Cortex of kidney (tissue), 1 donor: ENCODE measurements at places on chromosomes 7 and 10.

DNA sequence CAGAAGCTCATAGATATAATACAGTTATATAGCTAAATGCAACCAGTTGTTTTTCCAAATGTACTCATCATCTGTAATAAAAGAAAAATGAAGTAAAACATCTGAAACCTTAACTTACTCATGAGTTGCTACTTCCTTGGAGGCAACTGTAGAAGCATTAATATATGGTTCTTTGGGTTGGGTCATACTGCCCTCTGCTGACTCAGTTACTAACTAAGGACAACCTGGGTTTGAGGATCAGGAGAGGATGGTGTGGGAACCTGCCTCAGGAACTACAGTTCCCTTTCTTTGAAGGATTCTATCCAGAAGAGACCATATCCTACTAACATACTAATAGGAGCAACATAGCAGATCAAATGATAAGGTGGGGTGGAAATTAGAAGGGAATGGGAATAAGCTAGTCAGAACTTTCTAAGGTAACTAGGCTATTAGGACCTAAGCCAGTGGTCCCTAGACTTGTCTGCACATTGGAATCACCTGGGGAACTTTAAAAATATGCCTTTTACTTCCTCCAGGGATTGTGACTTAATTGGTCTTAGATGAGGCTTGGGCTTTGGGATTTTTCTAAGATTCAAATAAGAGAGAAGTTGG lies 20.7 kb downstream of the COX15 start:
- DNase-seq: no peak

DNA sequence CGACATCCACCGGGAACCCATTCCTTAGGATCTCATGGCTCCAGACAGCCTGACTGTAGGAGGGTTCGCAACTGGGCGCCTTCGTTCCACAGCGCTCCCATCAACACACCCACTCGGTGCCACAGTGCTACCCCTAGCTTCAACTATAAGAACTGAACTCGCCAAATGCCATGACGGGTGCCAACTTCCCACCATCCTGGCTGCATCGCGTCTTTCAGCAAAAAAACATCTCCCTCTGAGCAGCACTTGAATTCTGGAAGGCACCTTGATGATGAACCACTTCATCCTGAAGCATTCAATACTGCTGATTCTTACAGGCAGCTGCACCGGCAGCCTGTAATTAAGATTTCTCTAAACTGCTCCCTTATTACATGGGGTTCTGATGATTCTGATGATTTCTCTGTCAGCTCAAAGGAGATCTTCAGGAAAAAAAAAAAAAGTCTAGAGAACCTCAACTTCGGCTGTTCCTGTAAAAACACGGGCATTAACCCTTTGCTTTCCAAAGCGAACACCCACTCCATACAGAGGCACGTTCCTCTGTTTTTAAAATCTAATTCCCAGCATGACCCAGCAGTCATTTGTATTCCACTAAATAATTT lies 1.3 kb downstream of the CYTH3 start:
- no peak for DNase-seq

GRCh38 chr10:11827006-11827405 lies 3.9 kb downstream of the PROSER2 start:
- no peak for DNase-seq

DNA sequence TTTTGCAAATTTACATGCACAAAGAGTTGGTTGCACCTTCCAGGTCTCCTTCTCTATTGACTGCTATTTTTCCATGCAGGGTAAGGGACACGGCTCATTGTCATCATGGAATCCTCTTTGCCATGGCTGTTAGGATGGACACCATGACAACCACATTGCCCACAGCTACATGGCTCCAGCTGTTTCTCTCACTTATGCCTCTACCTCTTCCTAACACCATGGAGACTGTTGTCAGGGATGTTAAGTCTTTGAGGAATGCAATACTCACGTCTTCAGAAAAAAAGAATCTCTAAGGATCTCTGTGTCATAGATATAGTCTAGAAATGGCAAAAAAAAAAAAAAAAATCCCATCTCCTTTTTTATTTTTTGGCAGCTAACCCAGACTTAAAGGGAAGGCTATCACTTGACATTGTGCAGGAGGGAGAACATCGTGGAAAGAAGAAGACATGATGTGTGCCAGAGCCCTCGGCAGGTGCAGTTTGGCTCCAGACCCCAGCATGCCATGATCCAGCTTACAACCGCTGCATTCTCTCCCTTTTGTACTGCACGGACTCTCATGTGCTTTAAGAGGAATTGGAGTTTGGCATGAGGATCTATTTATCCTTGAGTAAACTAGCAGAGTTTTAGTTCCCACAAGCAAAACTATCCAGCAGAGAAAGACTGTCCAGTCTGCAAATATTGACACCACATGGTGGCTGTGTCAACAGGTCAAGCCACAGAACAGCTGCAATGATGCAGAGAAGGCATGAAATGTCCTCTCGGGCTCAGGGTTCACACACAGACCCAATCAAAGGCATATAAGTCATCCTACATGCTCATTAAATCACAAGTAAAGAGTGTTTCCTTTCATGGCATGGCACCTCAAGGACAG lies 70.8 kb downstream of the FRMD4A start:
- no peak for DNase-seq

- no peak for DNase-seq
These were observed 158.1 kb upstream of the KMT2E start for GRCh38 chr7:104855861-104856260.

- DNase-seq: peak; percentile 20
These were observed 131.4 kb downstream of the PRPF18 start for GRCh38 chr10:13717936-13718772.

- DNase-seq: no peak
These were observed 106.0 kb downstream of the ZNF365 start for GRCh38 chr10:62480196-62480595.

GRCh38 chr10:48503293-48503911 lies 101.5 kb downstream of the ARHGAP22 start:
- DNase-seq: no peak

- DNase-seq: no peak
These were observed 620 bp upstream of the IMPDH1 start for GRCh38 chr7:128410451-128410753.

GRCh38 chr7:5533821-5534367 lies 110.3 kb upstream of the TNRC18 start:
- no peak for DNase-seq

DNA sequence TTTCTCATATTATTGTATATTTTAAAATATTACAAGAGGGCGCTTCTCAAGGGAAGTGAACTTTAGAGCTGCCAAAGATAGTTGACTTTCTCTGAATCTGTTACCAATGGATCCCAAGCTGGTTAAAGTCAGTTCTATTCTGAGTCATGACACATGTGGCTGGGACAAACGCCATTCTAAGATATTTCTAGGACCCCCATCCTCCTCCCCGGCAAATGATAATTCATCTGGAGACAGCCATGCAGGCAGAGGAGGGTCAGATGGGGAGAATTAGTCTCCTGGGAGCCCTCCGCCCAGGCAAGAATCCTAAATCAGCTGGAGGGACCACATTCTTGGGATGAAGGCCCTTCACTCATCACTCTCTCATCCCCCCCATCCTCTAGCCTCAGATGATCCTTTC lies 187.7 kb downstream of the GFRA1 start:
- DNase-seq: no peak

DNA sequence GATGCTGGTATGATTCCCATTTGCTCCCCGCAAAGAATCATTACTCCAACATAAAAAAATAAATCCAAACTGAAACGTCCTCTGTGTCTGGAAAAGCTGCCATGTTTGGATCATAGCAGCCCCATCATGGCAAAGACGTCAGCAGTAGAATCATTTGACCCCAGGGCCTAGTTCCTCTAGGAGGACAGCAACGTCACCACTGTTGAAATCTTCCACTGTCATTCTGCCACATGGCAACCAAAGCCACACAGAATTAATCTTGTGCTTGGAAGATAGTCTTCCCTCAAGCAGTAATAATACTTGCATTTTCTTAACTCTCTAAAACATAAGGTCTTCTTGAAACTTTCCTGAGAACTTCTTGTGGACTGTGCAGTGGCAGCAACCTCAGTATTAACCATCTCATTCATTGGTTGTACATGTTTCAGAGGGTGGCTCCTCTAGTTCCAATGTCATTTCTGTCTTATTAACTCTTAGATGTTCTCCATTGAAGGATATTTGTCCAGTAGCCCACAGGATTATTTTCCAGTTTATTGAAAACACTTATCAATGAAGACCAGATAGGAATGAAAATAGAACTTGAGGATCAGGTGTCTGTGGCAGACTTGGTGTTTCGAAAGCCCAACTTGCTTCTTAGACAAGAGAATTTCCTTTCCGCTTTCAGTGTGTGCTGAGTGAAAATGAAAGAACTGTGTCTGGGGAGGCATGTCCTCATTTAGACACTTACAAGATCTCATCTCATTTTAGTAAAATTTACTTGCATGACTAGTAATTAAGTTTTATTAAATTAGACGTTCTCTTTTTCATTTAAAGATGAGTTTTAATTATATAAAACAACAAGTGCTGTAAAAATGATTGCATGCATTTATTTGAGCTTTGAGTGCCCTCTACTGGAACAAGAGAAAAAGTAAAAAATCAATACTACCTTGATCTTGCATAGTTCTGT lies 28.9 kb upstream of the INHBA start:
- no peak for DNase-seq

- no peak for DNase-seq
These were observed 85.7 kb upstream of the GHITM start for GRCh38 chr10:84053626-84054025.

- no peak for DNase-seq
These were observed 65.2 kb downstream of the GOLGA7B start for GRCh38 chr10:97914837-97915211.

- DNase-seq: no peak
These were observed 194.7 kb upstream of the SEMA3A start for GRCh38 chr7:84389242-84389641.

DNA sequence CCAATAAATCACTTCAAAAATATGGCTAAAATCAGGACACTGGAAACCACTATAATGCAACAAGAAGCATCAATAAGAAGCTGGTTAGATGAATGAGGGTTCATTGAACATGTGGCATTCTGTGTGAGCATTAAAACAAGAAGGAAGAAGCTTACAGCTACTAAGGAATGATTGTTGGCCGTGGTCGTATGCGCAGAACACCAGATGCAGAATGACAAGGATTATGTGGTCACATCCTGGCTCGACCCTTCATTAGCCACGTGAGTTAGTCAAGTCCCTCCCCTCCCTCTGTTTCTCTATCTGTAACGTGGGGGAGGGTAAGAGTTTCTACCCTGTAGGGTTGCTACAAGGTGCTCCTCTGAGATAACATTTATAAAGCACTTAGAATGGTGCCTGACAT lies 174.3 kb downstream of the ADAM12 start:
- no peak for DNase-seq

DNA sequence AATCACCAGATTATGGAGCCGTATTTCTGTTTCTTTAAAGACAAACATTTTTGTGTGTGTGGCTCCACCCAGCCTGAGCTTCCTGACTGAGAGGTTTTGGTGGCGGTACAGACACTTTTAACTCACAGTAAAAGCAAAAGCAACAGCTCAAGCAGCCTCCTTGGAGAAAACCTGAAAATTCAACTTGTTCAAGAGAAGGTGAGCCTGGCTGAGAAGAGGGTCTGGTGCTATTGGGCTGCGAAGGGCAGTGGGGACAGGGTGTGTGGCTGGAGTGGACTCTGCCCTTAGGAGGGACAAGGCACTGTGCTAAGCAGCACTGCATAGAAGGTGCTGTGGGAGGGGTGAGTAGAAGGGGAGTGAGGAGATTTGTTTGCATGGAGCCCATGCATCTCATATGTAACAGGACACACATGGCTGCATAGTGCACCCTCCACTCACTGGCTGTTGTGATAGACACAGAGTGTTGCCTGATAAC lies at the start of gene GIMAP7:
Gene GIMAP7 (plus strand): TSS at position 125 of the 475 bp plus-strand sequence. CDS start 5,103 bp downstream, outside the sequence.
- no peak for DNase-seq

DNA sequence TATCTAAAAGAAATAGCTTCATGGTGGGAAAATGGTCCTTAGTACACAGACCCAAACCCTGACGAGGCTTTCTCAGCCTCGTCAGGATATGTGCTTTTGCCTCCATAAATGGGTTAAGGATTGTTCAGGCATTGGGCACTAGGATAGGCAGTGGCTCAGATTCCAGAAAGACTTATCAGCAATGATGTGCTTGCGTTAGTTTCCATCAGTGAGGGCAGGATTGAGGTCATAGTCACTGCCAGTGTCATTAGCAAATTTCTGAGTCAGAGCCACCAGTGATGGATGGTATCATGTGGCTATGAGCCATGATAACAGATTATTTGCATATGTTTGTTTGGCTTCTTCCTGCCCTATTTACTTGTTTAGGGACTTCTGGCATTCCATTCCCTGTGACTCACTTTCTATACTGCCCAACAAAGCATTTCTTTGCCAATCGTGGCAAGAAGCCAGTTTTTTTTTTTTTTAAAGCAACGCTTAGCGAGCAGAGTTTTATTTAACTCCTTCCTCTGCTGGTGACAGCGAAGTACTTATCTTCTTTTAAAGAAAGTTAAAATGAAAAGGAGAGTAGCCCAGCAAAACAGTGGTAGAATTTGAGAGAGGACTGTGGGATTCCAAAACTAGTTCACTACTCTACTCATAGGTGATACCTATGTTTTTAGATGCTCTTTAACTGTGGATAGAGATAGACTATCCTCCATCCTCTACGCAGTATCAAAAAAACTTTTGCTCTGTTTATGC lies 44.4 kb downstream of the MYPN start:
- no peak for DNase-seq

GRCh38 chr10:74071157-74071556 lies 73.2 kb downstream of the VCL start:
- no peak for DNase-seq

DNA sequence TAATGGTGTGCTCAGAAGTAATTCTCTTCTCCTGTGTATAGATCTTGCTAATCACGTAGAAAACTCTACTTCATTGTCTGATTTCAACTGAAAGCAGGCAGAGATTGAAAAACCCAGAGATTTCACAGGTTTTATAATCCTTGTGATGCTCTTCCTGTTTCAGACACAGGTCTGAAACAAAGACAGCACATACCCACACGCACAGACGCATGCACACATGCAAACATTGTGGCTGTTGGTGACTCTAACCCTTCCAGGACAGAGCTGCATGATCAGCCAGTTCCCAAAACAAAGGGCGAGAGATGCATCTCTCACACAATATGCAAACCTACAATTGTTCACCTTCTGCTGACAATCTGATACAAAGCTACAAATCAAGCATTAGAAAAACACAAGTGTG lies 11.1 kb upstream of the TFEC start:
- no peak for DNase-seq

DNA sequence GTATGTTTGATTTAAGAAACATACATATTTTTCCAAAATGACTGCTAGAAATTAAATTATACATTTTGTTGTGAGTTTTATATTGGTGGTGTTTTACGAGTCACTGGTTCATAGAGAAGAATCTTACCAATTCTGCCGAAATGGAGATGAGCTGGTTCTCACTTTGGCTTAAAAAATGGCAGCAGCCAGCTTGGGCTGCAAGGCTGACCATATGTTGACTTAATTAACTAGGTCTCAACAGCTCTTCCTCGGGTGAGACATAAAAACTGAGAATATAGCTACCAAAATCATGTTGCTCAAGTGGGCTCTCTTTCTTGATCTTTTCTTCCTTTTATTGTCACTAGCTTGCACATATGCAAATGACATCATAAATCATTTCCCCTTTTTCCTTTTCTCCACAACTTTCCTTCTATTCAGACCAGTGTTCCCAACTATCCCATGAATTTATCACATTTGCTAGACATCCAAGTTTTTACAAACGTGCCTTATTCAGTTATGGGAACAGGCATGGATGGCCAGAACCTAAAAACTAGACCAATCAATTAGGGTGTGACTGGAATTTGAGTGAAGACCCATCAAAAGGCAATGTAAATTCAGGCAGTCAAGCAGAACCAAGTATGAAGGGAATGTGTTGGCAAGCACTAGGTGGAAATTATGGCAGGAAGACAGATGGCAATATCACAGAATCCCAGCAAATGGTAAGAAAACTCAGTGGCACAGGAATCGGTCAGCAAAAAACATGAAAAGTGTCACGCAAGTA lies 6.4 kb upstream of the TSPAN12 start:
- DNase-seq: no peak

GRCh38 chr10:19961076-19962053 lies 145.1 kb downstream of the PLXDC2 start:
- DNase-seq: no peak
